Activated CD4-positive, alpha-beta T cell treated with anti-CD3 and anti-CD28 coated beads for 24 hours (primary cell): ENCODE measurements at places on chromosomes 11 and 22.

DNA sequence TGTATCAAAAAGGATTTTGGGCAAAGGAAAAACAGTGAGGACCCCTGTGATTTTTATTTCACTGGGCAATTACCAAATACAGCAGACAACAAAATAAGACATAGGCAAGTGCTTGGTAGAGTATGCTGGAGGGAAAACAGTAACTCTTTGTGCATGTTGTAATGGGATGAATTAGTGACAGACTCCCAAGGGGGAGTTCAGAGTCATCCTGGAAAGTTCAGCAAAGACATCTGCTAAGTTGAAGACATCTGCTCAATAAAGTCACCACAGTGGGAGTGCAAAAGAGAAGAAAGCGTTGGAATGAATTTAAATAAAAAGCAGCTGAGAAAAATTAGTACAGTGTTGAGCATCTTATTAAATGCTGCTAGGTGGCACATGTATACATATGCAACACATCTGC, 378.8 kb upstream of the ISX start:
- DNase-seq, result no peak

DNA sequence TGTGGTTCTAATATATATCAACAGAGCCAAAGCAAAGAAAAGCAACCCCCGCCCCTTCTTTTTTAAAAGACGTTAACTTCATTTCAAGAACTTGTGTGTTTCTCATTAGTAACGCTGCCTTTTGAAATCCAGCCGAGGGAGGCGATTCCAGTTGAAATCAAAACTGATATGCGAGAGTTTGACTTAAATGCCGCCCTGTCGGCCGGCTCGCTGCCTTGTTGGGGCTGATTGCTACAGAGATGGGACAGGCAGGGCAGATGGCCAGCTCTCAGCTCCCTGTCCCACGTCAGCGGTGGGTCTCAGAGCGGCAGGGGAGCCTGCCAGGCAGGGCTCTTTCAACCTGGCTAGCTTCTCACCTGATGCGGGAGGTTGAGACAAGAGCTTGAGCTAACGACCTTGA, 51.9 kb upstream of the ALX4 start:
- DNase-seq, result no peak

- DNase-seq, result no peak
Observed at GRCh38 chr22:26548984-26549383, 36.7 kb upstream of the TFIP11 start.

- no peak for DNase-seq
Observed at GRCh38 chr11:40958707-40959106, 500.7 kb downstream of the LRRC4C start.

GRCh38 chr11:125402435-125402834, 93.6 kb downstream of the FEZ1 start:
- DNase-seq, result no peak

DNA sequence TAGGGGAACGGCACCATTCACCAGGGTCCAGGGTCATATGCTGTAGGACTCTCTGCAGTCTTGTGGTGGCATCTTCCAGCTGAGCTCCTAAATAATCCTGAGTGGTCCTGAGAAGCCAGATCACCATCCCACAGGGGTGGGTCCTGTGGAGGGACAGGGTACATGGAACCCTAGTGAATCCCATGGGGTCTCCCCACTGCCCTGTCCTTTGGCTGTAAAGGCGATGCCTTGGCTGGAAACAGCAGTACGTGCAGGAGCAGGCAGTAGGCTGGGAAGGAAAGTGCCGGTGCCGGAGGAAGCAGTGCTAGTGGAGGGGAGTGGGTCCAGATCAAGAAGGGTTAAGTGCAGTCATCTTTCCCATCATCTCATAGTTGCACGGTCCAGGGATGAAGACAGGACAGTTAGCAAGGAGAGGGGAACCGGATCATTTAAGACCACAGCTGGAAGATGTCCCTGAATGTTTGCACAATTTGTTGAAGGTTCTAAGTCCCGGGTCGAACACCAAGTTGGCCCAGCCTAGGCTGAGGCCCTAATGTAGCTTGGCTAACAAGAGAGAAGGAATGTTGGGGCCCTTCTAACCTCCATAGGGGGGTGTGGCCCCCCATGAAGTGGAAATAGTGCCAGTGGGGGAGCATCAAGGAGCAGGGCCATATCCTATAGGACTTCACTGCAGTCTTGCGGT, 18.1 kb downstream of the TSPAN32 start:
- no peak for DNase-seq

DNA sequence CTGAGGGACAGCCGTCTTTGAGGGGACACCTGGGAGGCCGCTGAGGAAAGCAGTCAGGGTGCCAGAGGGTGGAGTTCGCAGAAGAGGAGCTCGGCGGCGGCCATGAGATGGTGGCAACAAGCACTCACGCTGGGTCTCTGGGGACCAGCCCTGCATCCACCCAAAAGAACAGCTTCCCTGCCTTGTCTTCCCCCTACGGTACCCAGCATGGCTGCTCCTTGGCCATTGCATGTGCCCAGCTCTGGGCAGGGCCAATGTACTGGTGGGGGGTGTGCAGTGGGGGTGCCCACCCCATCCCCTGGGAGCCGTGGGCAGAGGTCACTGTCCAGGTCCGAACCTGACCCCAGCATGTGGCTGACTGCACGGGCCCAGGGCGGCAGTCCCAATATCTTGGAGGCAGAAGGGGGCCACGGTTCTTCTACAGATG, 42.3 kb downstream of the OSBPL5 start:
- DNase-seq, result no peak

- DNase-seq, result no peak
Observed at GRCh38 chr11:7844521-7844920, 47.8 kb upstream of the OR5P2 start.

DNA sequence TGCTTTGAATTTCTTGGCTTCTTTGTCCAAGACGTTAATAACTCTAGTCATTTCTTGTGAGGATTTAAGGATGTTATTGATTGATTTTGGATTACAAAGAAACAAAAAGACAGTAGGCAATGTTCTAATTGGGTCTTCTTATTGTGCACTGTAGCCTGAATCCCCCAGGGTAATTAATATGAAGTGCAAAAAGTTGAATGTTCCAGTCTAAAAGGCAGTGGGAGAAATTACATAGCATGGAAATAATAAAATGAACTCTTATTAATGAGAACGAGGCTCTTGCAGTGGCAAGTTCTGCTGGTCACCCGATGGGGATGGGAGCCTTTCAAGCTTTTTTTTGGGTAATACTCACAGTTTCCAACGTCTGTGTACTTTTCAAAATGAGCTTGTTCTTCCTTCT, 45.6 kb downstream of the UBASH3B start:
- no peak for DNase-seq

DNA sequence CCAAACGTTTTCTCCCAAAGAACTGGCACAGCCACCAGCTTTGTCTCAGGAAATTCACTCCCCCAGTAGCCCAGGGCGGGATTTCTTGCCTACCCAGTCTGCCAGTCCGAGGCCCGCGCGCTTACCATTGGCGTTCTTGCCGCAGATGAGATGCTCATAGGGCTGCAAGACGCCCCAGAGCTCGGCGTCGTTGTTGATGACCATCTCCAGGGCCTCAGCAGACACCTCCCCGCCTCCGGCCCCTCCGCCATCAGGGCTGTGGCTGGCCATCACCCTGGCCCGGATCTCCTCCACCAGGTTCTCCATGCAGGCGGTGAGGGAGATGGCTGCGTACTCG, 1.3 kb downstream of the ABTB2 start:
- DNase-seq, result no peak

DNA sequence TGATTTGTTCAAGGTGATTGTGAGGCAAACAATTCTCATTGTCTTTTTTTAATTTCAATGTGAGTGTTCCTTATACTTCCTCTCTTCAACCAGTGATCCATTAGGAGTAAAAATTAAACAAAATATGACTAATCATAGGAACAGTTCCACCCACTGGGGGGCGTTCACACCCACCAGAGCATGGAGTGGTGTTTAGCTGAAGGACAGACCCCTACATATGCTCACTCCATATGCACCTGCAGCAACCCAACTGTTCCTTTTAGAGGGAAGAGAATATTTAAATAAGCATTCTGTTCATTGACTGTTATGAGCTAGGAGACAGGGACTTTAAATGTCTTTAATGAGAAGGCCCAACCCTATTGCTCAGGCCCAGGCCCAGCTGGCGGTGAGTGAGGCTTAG, 78.7 kb upstream of the DRD2 start:
- no peak for DNase-seq

DNA sequence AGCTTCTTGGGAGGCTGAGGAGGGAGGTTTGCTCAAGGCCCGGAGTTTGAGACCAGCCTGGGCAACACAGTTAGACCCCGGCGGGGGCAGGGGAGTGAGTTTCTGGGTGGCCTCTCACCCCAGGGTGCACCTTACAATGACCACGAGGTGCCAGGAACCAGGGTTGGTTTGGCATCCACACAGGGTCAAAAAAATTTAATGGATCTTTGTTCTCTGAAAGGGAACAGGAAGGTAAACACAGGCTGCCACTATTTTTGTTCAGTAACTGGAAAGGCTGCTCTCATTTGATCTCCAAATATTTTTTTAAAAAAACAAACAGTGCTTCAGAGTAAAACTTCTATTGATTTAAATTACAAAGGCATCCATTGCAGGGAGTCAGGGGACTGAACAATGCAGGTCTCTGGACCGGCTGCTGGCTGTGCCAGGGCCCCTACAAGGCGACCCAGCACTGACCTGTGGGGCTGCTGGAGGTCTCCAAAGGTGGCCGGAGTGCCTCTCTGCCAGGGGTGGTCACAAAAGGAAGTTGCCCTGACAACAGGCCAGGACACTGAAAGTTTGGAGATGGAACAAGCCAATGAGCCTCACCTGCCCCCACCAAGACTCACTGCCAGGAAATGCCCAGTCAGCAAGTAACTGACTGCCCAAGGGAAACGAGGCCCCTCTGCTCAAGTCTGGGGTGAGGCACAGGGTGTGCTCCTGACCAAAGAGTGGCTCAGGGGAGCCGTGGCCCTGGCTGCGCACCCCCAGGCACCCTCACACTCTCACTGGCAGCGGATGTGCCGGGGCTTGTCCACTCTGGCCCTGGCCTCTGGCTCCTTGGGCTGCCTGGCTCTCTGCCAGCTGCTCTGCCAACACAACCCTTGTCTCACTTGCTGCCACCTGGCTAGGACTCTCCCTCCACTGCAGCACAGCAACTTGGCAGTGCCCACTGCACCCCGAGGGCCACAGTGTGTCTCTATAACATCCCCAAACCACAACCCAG, 51.8 kb downstream of the ARFGAP3 start:
- no peak for DNase-seq

DNA sequence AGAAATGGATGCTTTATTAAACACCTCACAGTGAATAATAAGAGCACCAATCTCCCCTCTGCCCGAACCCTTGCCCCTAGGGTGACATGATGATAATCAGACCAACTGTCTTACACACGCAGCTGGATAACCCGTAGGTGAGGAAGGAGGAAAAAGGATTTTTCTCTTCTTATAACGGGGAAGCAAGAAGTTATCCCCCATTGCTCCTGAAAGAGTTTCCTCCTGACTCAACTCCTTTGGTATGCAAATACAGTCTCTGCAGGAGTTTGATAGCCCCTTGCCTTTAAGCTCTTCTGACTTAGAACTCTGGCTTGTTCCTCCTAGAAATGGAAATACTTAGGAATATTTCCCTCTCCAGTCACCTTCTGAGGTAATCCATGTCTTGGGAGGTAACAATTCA, 455.8 kb downstream of the TMEM135 start:
- no peak for DNase-seq

DNA sequence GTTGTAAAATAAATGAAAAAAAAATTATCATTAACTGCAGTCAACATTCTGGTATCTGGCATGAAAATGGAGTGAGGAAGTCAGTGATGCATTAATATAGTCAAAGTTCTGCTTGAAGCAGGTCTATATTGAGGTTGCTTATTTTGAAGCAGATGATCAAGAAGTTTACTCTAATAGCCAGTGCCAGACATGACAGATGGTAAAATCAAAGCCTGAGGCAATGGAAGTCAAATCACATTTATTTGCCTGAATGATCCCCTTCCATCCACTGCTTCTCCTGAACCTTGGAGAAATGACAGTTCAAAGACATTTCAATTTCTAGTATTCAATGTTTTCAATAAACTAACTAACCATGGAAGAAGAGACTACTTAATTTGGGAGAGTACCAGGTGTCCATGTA, 430.0 kb downstream of the FAM181B start:
- no peak for DNase-seq

- no peak for DNase-seq
Observed at GRCh38 chr11:60923326-60923725, 934 bp upstream of the TMEM132A start.

- DNase-seq, result no peak
Observed at GRCh38 chr11:71562120-71562519, 3.2 kb upstream of the KRTAP5-10 start.

DNA sequence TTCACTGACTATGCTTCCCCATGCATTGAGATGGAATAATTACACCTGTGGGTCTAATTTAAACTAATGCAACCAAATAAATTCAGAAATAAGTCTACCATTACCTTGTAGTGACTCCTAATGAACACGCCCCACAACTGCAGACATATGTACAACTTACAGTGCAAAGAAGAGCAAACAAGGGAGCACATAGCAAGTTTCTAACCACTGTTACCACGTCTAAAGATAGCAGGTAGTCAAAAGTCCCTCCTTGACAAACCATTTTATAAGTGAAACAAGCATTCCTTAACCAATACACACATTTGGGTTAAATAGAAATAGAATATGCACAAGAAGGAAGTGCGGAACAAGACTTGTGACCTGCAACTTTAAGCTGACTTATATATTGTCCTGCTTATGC, 20.6 kb downstream of the PHF21A start:
- DNase-seq, result no peak

GRCh38 chr22:32810555-32811133, 9.1 kb downstream of the TIMP3 start:
- no peak for DNase-seq

DNA sequence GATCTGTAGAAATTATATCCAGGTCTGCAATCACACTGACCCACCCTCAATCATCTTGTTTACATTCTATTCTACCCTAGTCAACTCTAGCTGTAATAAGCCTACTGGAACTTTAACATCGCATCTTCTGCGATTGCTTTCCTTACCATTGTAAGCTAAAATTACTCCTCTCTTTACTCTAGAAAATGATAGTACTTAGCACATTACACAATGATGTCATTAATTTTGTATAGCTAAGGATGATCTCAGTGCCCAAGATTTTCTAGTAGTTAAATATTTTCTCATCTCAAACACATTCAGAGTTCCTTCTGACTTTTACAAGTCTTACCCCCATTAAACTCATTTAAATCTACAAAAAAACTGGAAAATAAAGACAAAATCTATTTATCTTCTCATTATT, 39.6 kb upstream of the CTSC start:
- DNase-seq, result no peak
